ENCODE measurements at places on chromosomes 7 and 10. TPM values are rescaled to one million over a fixed set of nuclear protein-coding genes. Genes with fewer than 3 reads are reported as not detected.
A peak's percentile ranks its signal among the peaks of the same experiment; 100 is the strongest.

Gene GSTO2
- total RNA-seq = 0.95 TPM

- H3K4me3 ChIP-seq = no peak overlapping the region
- H3K4me1 ChIP-seq = no peaks in the 10 kb centered on the region
- DNase-seq = no peak
- no peaks in the 10 kb centered on the region for H3K36me3 ChIP-seq
- no peak overlapping the region for H3K27ac ChIP-seq
- no peaks in the 10 kb centered on the region for H3K27me3 ChIP-seq
Observed at GRCh38 chr7:17631061-17631460, 309.2 kb downstream of the SNX13 start.

DNA sequence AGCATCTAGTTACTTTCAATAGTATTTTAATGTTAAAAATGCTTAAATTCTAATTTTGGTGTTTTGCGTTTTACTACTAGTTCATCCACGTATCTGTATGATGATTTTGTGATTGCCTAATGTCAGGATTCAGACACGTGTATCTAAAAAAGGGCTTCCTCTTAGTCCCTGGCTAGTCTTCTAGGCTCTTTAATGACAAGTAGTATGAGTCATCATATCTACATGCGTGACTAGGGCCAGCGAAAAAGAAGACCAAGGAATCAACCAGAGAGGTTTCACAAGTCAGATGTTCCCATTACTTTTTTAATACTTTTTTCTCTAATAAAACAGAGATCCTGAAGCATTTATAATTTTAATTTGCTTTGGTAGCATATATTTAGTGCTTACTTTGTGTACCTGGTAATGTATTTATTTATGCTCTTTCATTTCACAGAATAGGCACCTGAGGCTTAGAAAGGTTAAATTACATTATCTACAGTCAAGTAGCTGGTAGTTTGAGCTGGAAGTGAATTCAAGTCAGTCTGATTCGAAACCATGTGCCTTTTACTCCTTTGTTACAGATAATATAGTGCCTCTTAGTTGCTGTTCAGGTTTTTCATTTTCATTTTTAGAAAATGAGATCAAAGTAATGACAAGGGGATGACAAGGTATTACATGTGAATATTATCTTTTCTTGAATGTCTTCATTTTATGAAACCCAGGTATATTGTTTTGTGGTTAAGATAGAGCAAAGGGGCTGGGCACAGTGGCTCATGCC lies 140.3 kb downstream of the FOXP2 start:
- no peaks in the 10 kb centered on the region for H3K27me3 ChIP-seq
- H3K36me3 ChIP-seq = no peaks in the 10 kb centered on the region
- H3K4me3 ChIP-seq = no peak overlapping the region
- H3K27ac ChIP-seq = no peak overlapping the region
- no peak for DNase-seq

Gene SPDYE2B
- total RNA-seq = not detected

DNA sequence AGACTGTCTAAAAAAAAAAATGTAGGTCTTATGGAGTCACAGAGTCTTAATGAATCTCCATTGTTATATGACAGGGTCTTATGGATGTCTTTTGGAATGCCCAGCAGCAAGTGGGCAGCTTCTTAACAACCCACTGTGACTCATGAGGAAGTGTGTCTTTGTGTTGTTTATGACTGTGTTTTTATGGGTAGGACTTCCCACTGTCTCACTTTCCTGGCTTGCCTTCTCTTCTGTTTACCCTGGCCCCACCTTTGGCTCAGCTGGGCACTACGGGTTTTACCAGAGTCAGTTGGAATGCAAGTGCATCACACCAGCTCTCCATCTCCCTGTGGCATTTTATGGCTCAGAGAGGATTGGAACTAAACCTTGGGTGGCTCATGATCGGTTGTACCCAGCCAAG lies 580.5 kb downstream of the AUTS2 start:
- H3K27ac ChIP-seq = no peak overlapping the region
- H3K4me1 ChIP-seq = no peaks in the 10 kb centered on the region
- DNase-seq = no peak
- no peaks in the 10 kb centered on the region for H3K36me3 ChIP-seq
- H3K27me3 ChIP-seq = no peaks in the 10 kb centered on the region

- H3K4me1 ChIP-seq = no peaks in the 10 kb centered on the region
- DNase-seq = peak; percentile 55
- peaks cover 6% of the 10 kb centered on the region for H3K27me3 ChIP-seq
- H3K4me3 ChIP-seq = no peak overlapping the region
Observed at GRCh38 chr10:90592638-90593302, 265.1 kb downstream of the HTR7 start.

- peak within 1 kb of the TSS; percentile 70 for H3K4me3 ChIP-seq
- H3K4me1 ChIP-seq = peaks cover 20% of the 10 kb centered on the region
- DNase-seq = peak; percentile 27
- H3K27ac ChIP-seq = no peak within 1 kb of the TSS
- H3K27me3 ChIP-seq = no peaks in the 10 kb centered on the region
- peaks cover 3% of the 10 kb centered on the region for H3K36me3 ChIP-seq
Observed at GRCh38 chr7:149773446-149774236, at the start of gene ZNF467. TSS of gene ZNF467 (minus strand) at chr7:149773588. CDS start at chr7:149771032, 2,556 bp downstream.

GRCh38 chr10:48655411-48656240 lies 29.0 kb upstream of the WDFY4 start:
- H3K4me3 ChIP-seq = peak overlapping the region; percentile 42
- DNase-seq = peak; percentile 81
- no peaks in the 10 kb centered on the region for H3K36me3 ChIP-seq
- peak overlapping the region; percentile 78 for H3K27ac ChIP-seq

Gene CRYGN
- total RNA-seq = not detected

DNA sequence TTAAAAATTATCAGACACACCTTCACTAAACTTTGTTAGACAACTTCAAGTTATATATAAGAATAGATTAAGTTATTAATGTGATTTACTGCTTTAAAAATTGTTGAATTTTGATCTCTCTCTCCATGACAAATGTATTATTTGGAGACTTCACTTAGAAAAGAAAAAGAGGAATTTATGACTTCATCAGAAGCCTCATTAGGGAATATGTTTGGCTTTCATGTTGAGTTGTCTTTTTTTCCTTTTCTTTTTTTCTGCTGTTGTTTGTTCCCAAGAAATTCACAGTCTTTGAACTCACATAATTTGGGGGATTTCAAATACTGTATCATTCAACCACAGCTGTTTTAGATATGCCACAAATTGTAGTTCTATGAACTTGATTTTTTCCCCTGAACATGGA lies 149.5 kb downstream of the PPP1R9A start:
- no peak overlapping the region for H3K4me3 ChIP-seq
- no peaks in the 10 kb centered on the region for H3K4me1 ChIP-seq
- H3K27ac ChIP-seq = no peak overlapping the region
- no peak for DNase-seq

Measured in endothelial cell of umbilical vein (primary cell).